GM23248 (cell line): ENCODE measurements at places on chromosomes 5 and 9. TPM values are rescaled to one million over a fixed set of nuclear protein-coding genes. Genes with fewer than 3 reads are reported as not detected.

GRCh38 chr5:17180330-17180843 lies 37.0 kb upstream of the BASP1 start:
- peak; percentile 17 for DNase-seq

GRCh38 chr9:114163517-114163951 lies 8.2 kb downstream of the COL27A1 start:
- DNase-seq: peak; percentile 72

DNA sequence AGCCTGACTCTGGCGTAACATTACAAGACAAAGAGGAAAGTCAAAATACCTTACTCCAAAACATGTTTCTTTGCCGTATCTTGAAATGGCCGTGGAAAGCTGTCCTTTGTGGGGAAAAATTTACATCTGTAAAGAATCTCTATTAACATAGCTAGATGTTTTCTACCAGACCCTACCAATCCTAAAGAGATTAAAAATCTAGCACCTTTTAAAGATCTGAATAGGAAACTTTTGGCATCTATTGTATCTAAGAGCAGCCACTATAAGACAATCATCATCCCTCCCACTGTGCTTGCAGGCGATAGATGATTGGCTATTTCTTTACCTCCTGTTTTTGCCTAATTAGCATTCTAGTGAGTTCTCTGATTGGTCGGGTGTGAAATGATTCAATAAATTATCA lies 82.5 kb upstream of the SNCAIP start:
- DNase-seq: no peak

DNA sequence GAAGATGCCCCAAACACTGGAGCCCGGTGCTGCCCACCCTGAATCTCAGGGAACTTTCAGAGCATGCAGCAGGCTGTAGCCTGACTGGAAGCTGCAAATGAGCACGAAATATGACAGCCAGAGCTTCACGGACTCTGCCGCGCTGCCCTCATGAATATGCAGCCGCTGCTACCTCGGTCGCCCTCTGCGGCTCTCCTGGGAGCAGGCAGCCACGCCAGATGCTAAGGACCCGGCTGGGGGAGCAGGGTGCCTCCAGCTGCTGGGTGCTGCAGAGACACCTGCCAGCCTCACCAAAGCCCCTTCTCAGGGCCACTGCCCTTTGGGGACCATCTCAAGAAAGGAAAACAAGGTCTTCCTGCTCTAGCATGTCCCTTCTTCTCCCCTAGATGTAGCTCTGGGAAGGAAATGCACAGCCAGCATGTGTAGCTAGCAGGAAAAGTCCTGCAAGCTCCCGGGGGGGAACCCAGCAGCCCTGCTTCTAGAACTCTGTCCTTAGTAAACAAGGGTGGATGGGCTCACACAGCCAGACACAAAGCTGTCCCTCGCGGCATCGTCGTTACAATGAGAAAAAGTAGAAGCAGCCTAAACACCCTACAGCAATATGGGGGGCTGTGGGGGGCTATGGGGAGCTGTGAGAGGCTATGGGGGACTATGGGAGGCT lies 56.8 kb upstream of the OLFM1 start:
- no peak for DNase-seq

DNA sequence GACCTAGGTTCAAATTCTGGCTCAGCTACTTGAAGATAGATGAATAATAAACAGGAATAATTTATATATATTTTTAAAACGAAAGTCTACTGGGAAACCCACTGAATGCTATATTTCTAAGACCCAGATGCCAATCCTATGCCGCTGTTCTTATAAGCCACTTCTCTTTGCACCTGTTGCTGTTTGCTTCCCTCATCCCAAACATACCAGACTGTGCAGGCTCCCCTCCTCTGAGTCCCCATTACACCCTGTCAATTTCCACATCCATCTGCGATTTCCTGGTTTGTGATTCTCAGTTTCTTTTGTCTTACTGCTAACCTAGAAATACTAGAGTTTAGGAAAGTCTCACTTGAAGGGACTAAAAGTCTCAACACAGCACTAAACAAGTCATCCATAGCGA lies 92.8 kb upstream of the CAST start:
- DNase-seq: no peak

DNA sequence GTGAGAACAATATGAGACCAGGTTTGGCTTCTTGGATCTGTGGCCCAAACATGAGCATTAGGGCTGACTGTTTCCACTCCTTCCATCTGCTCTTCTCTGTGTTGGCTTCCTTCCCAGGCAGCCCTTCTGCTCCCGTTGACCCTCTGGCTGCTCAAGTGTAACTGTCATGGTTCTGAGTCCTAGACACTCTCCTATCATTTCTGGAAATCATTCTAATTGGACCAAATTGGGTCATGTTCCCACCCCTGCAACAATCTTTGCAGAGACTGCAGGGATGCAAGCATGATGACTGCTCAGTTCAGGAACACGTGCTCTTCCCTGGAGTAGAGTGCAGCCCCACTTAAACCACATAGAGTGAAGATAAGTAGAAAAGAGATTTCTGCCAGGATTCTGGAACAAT lies 741.4 kb downstream of the TAF11L14 start:
- DNase-seq: no peak

- DNase-seq: peak; percentile 43
These were observed 17.9 kb upstream of the POC5 start for GRCh38 chr5:75734913-75735789.

GRCh38 chr9:36871606-36872005 lies 162.5 kb downstream of the PAX5 start:
- DNase-seq: no peak

- DNase-seq: no peak
These were observed 158.1 kb downstream of the ATP10B start for GRCh38 chr5:160693831-160694465.

DNA sequence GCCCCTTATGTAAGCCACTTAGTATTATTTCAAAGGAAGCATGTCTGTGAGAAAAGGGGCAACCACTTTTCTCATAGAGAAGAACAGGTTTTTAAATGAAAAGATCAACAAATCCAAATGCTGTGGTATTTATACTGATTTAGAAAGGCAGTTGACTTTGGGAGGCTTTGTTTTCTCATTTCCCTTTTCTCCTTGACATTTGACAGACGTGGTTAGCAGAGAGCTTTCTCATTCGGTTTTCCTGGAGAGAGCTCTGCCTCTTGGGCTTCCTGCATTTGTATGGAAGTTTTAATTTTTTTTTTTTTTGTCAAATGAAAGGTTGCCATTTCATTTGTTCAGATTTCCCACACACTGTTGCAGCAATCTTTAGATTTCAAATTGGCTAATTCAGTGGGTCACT lies 62.5 kb downstream of the EXOSC2 start:
- DNase-seq: no peak

DNA sequence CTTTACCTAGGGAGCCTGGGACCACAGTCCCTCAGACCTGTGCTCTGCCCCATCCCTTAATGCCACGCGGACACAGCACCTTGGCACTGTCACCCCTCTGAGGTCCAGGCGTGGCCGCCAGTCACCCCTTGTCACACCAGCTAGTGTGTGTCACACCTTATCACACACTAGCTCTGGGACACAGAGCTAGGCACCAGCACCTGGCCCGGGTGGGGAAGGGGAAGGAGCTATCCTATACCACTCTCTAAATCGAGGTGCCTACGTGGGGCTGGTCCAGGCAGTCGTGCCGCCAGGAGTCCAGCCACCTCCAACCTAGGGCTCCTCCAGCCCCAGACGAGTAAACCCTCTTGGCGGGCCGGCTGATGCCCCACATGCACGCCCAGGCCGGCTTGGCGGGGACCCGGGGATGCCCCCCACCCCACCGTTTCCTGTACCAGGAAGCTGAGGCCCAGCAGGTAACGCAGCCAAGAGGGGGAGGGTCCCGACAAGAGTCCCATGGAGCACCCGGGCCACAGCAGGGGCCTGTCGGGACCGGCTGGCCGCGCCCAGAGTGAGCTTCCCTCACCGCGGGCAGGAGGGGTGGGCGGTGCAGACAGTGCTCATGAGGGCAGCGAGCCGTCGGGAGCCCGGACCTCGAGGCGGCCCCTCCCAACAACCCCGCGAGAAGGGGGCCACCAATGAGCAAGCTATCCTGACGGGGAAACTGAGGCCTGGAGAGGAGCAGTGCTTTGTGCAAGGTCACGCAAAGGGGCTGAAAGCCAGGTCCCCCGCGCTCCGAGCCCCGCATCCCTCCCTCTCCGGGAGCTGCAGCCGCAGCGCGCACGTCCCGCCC lies 550 bp downstream of the CORO2A start:
- peak; percentile 39 for DNase-seq

DNA sequence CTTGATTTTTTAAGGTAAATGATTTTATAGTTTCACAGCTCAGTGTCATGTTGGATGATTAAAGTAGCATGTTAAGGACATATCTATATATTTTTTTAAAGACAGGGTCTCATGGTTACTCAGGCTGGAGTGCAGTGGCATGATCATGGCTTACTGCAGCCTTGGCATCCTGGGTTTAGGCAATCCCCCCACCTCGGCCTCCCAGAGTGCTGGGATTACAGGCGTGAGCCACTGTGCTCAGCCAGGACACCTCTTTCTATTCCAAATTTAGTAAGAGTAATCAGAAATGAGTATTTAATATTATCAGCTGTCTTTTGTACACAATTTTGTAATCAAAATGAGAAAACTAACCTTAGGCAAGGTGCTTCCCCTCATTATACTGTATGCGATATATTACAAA lies 38.6 kb upstream of the LRRTM2 start:
- DNase-seq: no peak

DNA sequence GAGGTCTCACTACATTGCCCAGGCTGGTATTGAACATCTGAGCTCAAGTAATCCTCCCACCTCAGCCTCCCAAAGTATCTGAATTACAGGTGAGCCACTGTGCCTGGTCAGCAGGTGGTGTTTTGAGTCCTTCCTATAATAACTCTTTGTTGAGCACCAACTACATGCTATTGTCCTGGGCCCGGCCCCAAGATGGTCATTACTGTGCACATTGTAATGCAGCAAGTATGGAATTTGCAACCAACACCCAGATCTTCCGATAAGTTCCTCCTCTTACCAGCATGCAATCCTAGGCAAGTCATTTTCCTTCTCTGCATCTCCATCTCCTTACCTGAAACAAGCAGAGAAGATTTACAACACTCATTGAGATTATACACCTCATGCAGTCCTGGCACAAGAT lies 510.3 kb upstream of the KLF4 start:
- peak; percentile 64 for DNase-seq

GRCh38 chr9:86521322-86521721 lies 167.1 kb upstream of the TUT7 start:
- DNase-seq: no peak

DNA sequence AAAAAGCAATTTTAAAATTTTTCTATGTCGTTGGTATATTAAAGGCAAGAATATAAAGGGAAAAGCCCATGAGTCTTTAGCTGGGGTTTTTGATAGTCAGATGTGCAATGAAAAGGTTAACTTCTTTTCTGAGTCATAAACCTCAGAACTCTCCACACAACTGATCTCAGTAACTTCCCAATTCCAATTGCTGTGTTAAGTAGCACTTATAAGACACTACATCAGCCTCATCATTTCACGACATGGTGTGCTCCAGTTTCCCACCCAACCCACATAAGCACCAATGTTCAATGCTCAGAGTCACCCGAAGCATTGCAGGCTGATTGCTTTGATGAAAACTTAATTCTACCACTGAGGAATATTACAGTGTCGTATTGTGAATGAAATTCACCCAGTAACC lies 155.8 kb downstream of the TSSK1B start:
- DNase-seq: peak; percentile 55

DNA sequence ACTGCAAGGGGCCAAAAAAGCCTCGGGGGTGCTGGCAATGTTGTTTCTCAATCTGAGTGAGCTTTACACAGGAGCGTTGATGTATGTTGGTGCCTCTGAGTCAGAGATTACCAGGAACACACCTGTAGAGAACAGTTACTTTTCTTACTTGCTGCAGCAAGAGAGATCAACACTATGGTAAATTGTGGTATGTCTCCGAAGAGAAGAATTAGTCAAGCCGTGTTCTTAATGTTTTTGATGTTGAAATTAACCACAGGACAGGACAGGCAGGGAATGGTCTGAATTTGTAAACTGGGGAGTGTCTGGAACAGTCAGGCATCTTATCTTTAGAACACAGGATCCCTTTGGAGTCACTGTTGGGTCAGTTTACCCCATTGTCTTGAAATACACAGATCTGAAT lies 285.7 kb downstream of the DNAH5 start:
- DNase-seq: no peak

DNA sequence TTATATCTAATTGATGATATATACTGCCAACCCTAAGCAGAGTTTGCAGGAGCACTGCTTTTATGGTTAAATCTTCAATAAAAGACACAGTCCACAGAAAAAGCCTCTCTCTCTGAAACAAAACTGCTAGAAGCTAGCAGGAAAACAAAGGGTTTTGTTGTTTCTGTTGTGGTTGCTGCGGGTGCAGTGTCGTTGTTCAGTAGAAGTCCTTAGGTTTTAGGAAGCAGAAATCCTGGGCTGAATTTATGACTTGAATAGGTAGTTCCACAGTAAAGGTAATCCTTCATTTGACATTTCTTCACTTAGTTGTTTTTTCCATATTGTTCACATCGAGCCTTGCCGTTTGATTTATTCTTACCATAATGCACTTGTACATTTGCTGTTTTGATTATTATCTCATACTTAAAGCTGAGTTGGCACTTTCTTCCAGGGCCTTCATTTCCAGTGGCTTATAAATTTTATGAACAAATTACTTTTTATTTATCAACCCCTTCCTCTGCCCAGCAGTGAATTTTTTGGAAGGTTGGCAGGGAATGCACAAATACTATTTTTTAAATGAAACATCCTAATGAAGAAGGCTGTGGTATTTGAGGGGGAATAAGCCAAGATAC lies 209.6 kb upstream of the SLC30A5 start:
- no peak for DNase-seq

- peak; percentile 91 for DNase-seq
These were observed 60.1 kb upstream of the ITGA1 start for GRCh38 chr5:52727576-52727975.

DNA sequence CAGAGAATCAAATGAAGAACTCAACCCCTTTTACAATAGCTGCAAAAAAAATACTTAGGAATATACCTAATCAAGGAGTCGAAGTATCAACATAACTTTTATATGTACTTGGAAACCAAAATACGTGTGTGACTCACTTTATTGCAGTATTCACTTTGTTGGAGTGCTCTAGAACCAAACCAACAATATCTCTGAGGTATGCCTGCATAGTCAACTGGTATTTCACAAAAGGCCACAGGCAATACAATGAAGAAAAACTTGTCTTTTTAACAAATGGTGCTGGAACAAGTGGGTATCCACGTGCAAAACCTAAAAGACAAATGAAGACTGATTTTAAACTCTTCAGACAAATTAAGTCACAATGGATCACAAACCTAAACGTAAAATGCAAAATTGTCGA lies 385.7 kb downstream of the TLE1 start:
- DNase-seq: no peak

GRCh38 chr5:104299998-104300706 lies 737.6 kb upstream of the NUDT12 start:
- no peak for DNase-seq

- peak; percentile 75 for DNase-seq
These were observed 16.7 kb upstream of the COMMD10 start for GRCh38 chr5:116068028-116068632.

- no peak for DNase-seq
These were observed 195.6 kb downstream of the ELAVL2 start for GRCh38 chr9:23630488-23630887.

The ZNF367 gene
- polyA plus RNA-seq: 2.1 and 2.8 TPM in 2 replicates

The CCDC152 gene
- 5.7 and 6.4 TPM in 2 replicates for polyA plus RNA-seq

The OLFM1 gene
- polyA plus RNA-seq: 31.4 TPM in 2 replicates

The FKBP15 gene
- 17.8 and 18.6 TPM in 2 replicates for polyA plus RNA-seq

The RANBP3L gene
- polyA plus RNA-seq: not detected in 2 replicates

The IFNE gene
- polyA plus RNA-seq: 0.80 and 1.3 TPM in 2 replicates

The HTR1A gene
- polyA plus RNA-seq: not detected in 2 replicates

The RELL2 gene
- 2.1 and 2.9 TPM in 2 replicates for polyA plus RNA-seq

The BTNL9 gene
- polyA plus RNA-seq: not detected in 2 replicates

The PTPRD gene
- polyA plus RNA-seq: 0.05 TPM in 1 of 2 replicates, not detected in the other

The STK32A gene
- 0.48 and 1.3 TPM in 2 replicates for polyA plus RNA-seq

The FIBCD1 gene
- polyA plus RNA-seq: 21.4 and 23.7 TPM in 2 replicates

The MTMR12 gene
- 5.1 and 5.5 TPM in 2 replicates for polyA plus RNA-seq

The PCDHGC3 gene
- 74.4 and 77.4 TPM in 2 replicates for polyA plus RNA-seq
